ENCODE measurements at places on chromosomes 7 and 10. TPM values are rescaled to one million over a fixed set of nuclear protein-coding genes. Genes with fewer than 3 reads are reported as not detected.

DNA sequence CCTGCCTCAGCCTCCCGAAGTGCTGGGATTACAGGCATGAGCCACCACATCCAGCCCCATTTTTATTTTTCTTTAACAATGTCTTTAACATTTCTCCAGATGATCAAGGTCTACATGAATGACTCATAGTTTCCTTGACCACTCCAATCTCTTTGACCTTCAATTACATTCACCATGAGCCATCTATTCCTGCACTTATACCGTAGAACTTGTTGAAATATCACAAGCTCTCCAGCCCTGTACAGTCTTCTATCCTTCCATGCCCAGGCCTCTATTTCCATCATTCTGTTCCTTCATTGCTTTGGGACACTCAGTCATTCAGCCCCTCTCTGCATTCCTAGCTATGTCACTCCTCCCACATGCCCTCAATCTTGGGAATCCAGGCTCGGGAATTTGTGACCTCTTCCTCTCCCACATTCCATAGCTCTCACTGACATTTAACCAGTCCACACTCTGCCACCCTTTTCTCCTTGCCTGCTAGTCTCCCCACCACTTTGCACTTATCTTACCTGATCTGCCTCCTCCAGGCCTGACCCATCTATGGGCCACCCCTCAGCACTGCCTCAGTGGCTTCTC lies 151.8 kb upstream of the STK17A start:
- DNase-seq = no peak

- DNase-seq = no peak
Measured at GRCh38 chr10:52011118-52011517, 303.0 kb upstream of the DKK1 start.

PRSS1 gene
- not detected for total RNA-seq

GRCh38 chr7:921071-921461 lies 33.4 kb downstream of the ADAP1 start:
- no peak for DNase-seq

AKR1C1 gene
- 2.7 TPM for total RNA-seq

GRCh38 chr10:3412071-3412582 lies 239.5 kb upstream of the PITRM1 start:
- DNase-seq = no peak

DNA sequence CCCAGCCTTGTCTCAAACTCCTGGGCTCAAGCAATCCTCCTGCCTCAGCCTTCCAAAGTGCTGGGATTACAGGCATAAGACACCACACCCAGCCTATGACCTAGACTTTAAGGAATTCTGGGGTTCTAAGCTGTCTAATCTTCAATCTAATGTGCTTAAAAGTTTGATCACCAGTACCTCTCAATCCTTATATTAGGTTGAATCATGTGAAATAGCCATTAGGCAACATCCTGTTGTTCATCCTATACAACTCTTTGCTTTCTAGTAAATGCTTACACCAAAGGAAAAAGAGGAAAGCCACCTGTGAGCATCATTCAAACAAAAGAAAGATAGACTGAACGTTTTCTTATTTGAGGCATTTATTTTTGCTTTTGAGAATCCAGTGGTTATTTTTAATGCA lies 56.0 kb downstream of the ATOH7 start:
- no peak for DNase-seq

DNA sequence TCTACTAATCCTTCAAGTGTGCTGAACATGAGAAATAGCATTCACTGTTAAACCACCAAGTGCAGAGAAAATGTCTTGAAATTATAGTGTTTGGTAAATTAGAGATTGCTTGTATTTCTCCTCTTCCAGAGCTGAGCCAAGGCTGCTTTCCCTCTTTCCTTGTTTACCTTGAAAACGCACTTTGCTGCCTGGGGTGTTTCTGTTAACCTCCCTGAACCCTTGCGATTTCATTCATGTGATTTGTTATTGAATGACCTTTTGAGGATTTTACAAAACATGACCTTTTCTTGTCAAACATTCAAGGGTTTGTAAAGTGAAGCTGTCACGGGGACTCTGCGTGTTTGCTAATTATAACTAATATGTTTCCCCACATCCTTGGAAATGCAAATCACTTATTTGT lies 169.4 kb downstream of the LRMDA start:
- no peak for DNase-seq

DNA sequence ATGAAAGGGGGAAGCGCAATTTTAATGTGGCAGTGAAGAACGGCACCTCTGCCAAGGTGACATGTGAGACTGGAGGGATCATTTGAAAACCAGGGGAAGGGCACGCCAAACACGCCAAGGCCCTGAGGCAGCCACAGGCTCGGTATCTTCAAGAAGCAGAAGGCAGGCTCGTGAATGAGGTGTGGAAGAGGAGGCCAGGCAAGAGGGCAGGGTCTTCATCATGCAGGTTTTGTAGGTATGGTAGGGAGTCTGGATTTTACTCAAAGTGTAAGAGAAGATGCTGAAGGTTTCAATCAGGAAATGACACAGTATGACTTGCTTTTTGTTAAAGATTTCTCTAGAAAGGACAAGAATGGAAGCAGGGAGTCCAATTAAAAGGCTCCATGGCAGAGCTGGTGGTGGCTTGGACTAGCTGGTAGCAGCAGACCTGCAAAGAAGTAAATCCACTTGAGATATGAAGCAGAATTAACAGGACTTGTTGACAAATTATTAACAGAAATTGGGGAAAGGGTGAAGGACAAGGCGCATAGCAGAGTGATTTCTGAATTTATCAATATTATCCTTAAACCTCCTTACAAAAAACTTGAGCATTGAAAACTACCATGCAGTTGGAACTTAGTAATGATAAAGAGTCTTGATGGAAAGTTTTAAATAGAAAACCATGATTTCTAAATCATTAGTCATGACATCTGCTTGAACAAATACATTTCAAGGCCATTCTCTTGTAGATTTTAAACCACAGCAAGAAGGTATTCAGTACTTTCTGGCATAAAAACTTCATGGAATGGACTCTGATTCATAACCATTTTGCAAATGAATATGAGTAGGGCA lies 70.4 kb downstream of the COA1 start:
- DNase-seq = peak; percentile 77

DNA sequence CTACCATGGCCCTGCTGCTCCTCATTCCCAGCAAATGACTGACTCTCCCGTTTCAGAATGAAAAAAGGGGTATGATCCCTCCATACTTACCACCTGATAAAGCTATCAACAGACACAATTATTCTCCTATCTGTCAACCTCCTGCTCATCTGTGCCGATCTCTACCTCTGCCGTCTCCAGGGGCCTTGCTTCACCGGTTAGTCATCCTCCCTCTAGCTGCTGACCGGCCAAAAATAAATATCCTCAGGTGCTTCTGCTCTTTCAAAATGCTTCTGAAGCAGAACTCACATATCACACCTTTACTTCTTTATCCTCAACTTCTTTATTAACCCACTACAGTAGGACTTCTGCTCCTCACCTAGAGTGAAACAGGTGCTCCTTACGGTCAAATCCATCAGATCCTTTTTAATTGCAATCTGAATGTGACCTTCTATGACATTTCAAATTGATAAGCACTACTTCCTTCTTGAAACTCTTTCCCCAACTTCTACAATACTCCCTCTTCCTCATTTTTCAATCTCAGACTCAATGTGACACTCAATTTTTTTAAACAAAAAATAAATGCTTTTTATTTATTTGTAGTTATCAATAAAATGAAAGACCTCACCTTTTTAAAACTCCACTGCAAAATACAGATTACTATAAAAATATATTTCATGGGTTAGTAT lies 63.2 kb downstream of the LMBR1 start:
- DNase-seq = no peak

ITPRID1 gene
- total RNA-seq = not detected

TBX20 gene
- total RNA-seq = 0.16 TPM

NUTM2B gene
- 0.51 TPM for total RNA-seq

DNA sequence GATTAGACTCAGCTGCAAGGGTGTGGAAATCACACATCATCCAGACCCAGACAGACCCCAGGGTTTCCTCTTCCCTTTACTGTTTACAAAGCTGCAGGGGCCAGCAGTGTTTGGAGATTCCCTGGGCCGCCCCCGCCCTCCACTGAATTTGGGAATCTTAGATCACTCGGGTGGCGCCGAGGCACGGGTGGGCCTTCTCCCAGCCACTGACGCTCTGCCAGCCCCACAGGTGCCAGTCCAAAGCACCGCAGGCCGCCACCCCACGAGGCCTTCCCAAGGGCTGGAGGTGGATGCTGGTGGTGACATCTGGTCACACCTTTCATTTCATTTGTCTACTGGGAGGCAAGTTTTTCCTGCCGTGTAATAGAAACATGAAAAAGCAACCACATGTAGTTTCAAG lies 439.4 kb upstream of the FOXK1 start:
- no peak for DNase-seq

SEMA4G gene
- 0.79 TPM for total RNA-seq

DNA sequence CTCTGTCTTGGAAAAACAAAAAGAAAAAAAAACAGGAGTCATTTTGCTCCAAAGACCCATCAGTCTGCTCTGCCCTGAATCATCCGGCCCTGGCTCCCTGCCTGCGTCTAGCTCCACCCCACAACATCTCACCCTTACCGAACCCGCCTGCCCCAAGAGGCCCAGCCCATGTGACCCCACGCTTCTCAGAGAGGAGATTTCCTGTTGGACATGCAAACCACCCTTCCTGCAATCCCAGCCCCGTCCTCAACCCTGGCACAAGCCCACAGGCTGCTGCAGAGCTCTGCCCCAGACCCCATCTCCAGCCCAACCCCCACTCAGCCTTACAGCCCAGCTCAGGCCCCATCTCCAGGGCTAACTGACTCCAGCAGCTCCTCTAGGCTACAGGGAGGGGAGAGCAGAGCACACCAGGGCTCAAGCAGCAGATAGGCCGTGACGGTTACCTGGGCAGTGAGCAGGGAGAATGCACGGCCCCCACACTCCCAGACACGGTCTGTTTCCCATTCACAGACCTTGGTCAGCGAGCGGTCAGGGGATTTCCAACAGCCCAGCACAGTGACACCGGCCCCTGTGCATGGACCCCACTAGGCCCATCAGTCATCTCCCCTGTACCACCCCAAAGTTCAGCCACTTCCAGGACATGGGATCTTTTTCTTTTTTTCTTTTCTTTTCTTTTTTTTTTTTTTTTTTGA lies 69.9 kb upstream of the GTF2I start:
- DNase-seq = no peak

MYOZ1 gene
- total RNA-seq = not detected

- no peak for DNase-seq
Measured at GRCh38 chr10:69361303-69361614, 55.5 kb downstream of the TACR2 start.

DNA sequence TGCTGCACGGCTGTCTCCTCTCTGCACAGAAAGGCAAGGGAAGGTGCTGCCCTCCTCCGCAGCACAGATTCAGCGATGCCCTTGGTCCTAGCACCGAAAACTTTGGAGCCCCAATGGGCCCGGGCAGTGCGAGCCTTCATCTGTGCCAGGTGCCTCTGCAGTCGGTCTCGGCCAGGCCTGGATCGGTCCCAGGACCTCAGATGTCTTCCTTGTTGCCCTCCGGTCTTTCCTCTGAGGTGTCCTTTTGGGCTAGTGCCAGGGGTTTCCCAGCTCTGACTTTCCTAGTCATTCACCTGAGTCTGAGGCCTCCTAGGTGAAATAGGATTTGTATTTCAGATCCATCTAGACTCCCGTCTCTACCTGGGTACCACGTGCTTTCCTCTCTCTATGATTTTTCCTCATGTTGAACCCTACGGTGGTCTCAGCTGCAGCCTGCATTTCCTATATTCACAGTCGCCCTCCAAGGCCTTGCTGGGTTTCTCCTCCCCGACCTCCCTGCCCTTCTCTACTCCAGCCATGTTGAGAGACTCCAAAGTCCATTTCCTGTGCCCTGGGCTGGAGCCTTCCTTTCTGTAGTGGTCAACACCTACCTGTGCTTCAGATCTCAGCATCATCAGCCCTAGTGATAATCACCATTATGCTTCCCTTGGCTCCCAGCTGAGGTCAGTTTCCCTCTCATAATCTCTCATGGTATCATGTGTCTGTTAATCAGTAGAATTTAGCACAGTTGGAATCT lies 92.0 kb upstream of the PRSS58 start:
- DNase-seq = no peak

GRCh38 chr7:13800694-13801448 lies 188.6 kb downstream of the ETV1 start:
- DNase-seq = no peak

DNA sequence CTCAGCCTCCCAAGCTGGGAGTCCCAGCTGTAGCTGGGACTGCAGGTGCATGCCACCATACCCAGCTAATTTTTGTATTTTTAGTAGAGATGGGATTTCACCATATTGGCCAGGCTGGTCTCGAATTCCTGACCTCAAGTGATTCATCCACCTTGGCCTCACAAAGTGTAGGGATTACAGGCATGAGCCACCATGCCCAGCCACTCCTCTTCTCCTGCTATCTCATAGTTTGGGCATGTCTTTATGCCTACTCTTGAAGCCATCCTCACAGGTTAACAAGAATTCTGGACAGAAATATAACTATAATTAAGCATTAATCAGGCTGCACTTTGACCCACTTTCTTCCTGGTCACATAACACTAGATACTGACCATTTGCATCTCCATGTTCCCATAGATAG lies 28.6 kb upstream of the C10orf67 start:
- DNase-seq = no peak

DNA sequence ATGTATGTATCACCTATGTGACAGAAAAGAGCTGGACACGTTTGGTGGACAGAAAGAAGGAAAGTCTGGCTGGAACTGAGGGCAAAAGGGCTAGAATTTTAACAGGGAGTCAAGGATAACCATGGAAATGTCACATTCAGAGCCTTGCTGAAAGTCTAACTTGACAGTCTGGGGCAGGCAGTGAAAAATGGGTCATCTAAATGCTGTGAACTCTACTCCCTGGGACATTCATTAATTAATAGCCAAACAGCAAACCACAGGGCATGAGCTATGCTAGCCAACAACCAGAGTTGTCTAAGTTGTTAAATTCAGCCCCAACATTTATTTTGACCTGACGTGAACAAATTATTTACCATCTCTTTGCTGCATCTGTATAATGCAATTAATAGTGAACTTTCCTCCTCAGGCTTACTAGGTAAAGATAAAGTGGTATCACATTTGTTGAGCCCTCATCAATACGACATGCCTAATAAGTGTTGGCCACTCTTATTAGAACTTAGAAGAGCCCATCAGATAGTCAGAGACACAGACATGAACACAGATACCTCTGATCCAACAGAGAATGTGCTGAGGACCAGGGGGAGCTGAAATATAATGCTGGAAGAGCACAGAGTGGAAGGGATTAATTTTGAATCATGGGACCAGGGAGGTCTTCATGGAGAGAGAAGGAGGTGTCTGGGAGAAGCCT lies 109.9 kb downstream of the SORCS1 start:
- no peak for DNase-seq

DMBT1 gene
- not detected for total RNA-seq

- DNase-seq = no peak
Measured at GRCh38 chr7:35571611-35572240, 123.2 kb downstream of the HERPUD2 start.

ICA1 gene
- total RNA-seq = 2.7 TPM

Measured in activated T-cell treated with anti-CD3 and anti-CD28 coated beads, Interleukin-2, amount 50 U/mL, for 72 hours (primary cell).